Activated naive CD4-positive, alpha-beta T cell treated with Interleukin-2 at 50 U/mL for 16 hours (primary cell): ENCODE measurements at places on chromosomes 3 and 15.
A peak's percentile ranks its signal among the peaks of the same experiment; 100 is the strongest.

GRCh38 chr3:133927540-133928066, 31.9 kb upstream of the RAB6B start:
- peak; percentile 74 for DNase-seq

DNA sequence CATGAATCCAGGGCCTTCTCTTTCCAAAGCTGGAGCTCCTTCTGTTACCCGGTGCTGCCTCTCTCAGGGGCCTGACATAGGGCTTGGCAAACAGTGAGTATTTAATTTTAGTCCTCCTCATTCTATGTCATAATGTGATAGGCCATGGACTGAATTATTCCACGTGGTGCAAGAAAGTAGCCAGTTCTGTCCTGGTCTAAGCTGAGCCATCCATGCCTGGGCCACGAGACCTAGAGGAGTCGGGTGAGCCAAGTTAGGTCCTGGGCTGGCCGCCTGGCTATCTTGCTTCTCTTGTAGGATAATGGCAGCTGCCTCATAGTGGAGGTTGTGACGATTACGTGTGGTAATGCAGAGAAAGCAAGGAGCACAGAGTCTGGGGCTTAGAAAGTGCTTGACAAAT, 170.6 kb downstream of the FAM43A start:
- DNase-seq = no peak

GRCh38 chr3:8529738-8530525, 28.3 kb downstream of the LMCD1 start:
- DNase-seq = no peak

DNA sequence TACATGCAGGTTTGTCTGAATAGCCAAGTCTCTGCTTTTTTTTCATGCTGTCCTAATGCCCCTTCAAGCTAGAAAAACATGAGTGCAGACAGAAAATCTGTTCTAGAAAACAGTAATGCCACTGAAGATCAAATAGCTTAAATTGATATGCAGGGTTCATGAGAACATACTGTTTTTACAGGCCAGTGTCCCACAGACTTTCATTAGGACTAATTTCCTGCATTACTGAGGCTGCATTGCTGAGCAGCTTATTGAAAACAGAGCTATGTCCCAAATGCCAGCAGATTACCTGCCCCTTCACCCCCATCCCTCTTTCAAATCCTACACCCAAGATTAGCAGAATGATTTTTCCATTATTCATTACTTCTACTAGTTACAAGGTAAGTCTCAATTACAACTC, 665 bp downstream of the TM4SF18 start:
- no peak for DNase-seq

GRCh38 chr15:49620199-49620598, 419 bp downstream of the FAM227B start:
- DNase-seq = no peak

DNA sequence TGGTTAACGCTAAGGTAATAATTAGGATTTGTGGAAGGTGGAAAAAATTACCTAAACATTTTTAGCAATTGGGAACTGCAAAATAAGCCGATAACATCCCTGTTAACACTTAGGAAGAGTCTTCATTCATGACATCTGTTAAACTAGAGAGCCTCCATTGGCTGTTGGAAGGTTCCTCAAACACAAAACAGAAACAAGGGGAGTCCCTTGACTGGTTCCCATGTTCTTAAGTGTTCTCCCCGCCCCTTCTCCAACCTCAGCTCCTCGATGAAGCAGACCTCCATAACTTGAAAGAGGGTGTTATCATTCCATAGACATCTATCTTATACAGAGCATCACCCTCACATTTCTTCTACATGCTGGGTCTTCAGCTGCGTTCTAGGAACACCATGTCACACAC, 2.5 kb downstream of the SLC22A13 start:
- DNase-seq = no peak

DNA sequence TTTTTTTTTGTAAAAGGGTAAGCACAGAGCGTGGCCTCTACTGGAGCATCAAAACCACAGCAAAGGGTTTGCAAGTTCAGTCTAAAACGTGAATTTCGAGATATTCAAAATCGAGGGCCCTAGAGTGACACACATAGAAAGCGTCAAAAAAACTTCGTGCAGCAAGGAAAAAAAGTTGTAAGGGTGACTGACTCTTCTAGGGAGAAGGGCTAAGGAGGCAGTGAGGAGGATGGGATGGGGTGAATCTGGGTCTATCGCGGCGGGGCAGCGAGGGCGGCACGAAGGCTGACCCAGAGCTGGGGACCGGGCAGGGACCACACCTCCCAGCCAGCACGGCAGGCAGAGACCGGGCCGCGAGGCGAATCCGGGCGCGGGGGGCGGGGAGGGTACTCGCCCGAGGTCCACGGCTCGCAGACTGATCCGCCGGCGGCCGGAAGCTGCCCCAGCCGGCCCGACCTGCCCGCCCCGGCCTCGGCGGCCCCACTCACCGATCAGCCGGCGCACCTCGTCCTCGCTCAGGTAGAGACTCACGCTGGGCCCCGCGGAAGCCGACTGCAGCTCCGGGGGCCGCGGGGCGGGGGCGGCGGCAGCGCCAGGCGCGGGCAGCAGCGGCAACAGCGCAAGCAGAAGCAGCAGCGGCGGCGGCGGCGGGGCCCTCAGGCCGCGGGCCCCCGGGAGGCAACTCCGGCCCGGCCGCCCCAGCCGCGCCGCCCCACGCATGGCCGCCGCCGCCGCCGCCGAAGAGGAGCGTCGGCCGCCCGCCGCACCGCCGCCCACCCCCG, 533 bp downstream of the RYK start:
- peak; percentile 44 for DNase-seq

DNA sequence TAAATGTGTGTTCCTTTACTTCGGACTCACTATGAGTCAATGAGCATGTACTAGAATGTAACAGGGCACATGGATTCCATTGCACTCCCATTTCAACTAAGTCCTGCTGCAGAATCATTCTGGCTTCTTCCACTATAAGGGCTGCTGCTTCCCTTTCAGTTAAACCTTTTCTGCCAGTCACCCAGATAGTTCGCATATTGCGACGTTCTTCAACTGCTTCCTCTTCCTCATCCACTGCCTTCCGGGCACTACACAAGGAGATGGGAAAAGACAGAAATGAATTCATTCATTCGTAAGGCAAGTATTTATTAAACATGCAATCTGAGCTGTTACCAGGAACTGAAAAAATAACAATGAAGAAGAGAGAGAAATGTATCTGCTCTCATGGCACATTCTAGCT, 55.6 kb downstream of the POLQ start:
- no peak for DNase-seq

GRCh38 chr15:64901914-64902313, 9.8 kb upstream of the ANKDD1A start:
- no peak for DNase-seq

- DNase-seq = no peak
Measured at GRCh38 chr3:126202276-126202675, 21.9 kb upstream of the ALDH1L1 start.

DNA sequence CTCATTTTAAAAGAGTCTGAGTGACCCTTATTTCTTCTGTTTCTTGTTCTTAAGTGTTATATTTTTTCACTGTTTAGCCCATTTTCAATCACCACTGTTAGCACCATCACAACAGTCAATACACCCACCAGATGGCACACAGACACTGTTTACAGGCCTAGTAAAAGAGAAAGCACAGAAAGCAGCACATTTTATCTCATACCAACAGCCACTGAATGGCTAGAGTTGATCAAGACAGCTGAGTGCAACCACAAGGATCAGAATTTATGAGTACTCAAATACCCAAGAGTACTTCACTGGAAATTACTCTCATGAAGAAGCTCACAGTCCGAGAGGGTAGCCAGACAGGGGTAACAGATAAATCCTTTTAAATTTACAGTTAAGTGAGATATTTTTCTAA, 127.0 kb downstream of the TFDP2 start:
- no peak for DNase-seq

DNA sequence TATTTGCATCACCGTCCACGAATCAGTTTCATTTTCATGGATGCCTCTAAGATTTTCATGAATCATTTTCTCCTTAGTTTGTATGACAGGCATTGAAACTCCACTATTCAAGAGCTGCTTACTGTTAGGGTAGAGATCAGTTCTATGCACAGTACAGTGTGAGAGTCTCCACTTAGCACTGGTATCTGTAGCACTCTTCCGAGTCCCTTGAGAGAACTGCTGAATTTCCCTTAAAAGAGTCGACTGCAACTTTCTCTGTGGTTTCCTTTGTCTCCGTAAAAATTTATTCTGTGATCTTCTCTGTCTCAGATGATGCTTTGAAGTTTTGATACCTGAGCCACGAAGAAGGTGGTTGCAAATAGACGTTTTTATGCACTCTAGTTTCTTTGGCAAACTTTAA, 14.8 kb downstream of the GTPBP8 start:
- DNase-seq = no peak
